Fibroblast of lung (primary cell): ENCODE measurements at places on chromosomes 3 and 15.
A peak's percentile ranks its signal among the peaks of the same experiment; 100 is the strongest.

GRCh38 chr3:95407709-95408463, 1345.0 kb downstream of the NSUN3 start:
- H3K4me3 ChIP-seq: no peak overlapping the region
- H3K27ac ChIP-seq: no peak overlapping the region
- DNase-seq: no peak
- no peaks in the 10 kb centered on the region for H3K27me3 ChIP-seq
- H3K36me3 ChIP-seq: no peaks in the 10 kb centered on the region

DNA sequence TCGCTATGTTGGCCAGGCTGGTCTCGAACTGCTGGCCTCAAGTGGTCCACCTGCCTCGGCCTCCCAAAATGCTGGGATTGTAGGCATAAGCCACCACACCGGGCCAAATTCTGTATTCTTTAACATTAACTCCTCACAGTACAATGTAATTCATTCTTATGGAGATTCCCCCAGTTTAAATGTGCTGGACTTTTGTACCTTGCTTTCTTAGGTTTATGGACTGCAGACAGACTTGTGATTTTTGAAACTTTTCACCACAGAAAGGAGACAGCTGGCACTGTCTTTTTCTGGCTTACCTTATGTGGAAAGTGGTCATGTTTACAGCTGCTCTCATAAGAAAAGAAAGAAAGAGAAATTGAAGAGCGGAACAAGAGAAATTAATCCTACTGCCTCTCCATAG, 103.8 kb downstream of the IQCH start:
- H3K4me3 ChIP-seq: no peak overlapping the region
- no peaks in the 10 kb centered on the region for H3K36me3 ChIP-seq
- DNase-seq: no peak
- H3K27ac ChIP-seq: no peak overlapping the region
- no peaks in the 10 kb centered on the region for H3K4me1 ChIP-seq
- H3K27me3 ChIP-seq: no peaks in the 10 kb centered on the region

DNA sequence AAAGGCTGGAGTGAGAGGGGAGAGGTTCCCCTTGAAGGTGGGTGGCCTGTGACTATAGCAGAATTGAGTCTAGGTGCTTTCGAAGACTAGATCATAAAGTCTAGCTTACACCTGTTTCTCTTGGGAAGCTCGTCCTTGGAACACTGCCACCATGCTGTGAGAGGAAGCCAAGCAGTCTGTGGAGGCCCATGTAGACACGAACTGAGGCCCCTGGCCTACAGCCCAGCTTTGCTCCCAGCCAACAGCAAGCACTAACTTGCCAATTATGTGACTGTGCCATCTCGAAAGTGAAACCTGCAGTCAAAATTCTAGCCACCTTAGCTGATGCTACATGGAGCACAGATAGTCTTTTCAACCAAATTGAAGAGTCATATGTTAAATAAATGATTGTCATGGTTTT, 190.5 kb upstream of the NECTIN3 start:
- H3K27me3 ChIP-seq: no peaks in the 10 kb centered on the region
- no peaks in the 10 kb centered on the region for H3K4me1 ChIP-seq
- H3K4me3 ChIP-seq: no peak overlapping the region
- H3K27ac ChIP-seq: no peak overlapping the region
- peak; percentile 61 for DNase-seq

DNA sequence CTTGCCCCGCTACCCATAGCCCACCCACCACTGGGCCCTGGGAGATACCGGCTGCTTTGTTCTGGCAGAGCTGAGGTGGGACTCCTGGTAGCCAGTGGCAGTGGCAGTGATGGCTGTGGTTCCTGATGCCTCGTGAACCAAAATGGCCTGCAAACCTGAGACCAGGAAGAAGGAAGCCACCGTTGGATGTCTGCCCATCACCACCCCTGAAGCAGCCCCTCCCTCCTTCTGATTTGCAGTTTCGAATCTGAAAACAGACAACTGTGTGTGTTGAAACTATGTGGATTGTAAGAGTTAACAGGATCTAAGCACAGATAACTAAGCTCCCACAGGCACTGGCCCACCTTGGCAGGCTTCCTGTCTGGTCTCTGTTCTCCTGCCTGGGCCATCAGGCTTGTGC, 66.6 kb downstream of the NUP210 start:
- no peaks in the 10 kb centered on the region for H3K36me3 ChIP-seq
- no peak overlapping the region for H3K27ac ChIP-seq
- no peaks in the 10 kb centered on the region for H3K4me1 ChIP-seq
- H3K27me3 ChIP-seq: no peaks in the 10 kb centered on the region
- no peak overlapping the region for H3K4me3 ChIP-seq

- no peaks in the 10 kb centered on the region for H3K4me1 ChIP-seq
- H3K27ac ChIP-seq: no peak overlapping the region
- no peaks in the 10 kb centered on the region for H3K36me3 ChIP-seq
Measured at GRCh38 chr15:88069561-88069960, 187.0 kb downstream of the NTRK3 start.
